Hepatocyte (in vitro differentiated cells): ENCODE measurements at places on chromosomes 4 and X. TPM values are rescaled to one million over a fixed set of nuclear protein-coding genes. Genes with fewer than 3 reads are reported as not detected.

- DNase-seq, result no peak
These were observed 11.9 kb downstream of the SMIM10L2A start for GRCh38 chrX:135433531-135434257.

- peak; percentile 4 for DNase-seq
These were observed 1047.2 kb downstream of the GLUD2 start for GRCh38 chrX:122094611-122095010.

- no peak for DNase-seq
These were observed 16.9 kb upstream of the PAGE4 start for GRCh38 chrX:49812177-49812576.

Gene ADAMTS3
- total RNA-seq, result 3.8 and 5.8 TPM in 2 replicates

Gene C1QTNF7
- total RNA-seq, result 1.4 and 10.5 TPM in 2 replicates

Gene KLF3
- total RNA-seq, result 77.3 and 81.1 TPM in 2 replicates

- DNase-seq, result no peak
These were observed 181.2 kb upstream of the ETNPPL start for GRCh38 chr4:108943976-108944591.

DNA sequence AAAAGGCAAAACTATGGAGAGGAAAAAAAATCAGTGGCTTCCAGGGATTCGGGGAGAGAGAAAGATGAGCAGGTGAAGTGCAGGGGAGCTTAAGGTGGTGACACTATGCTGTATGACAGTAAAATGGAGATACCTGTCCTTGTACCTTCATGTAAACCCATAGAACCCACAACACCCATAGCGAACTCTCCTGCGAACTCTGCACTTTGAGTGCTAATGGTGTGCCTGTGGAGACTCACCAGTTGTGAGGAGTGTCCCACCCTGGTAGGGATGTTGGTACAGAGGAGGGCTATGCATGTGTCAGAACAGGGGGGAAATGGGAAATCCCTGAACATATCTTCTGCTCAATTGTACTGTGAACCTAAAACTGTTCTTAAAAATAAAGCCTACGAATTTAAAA, 42.8 kb downstream of the HMX1 start:
- no peak for DNase-seq

Gene CTAG2
- total RNA-seq, result not detected in 2 replicates

DNA sequence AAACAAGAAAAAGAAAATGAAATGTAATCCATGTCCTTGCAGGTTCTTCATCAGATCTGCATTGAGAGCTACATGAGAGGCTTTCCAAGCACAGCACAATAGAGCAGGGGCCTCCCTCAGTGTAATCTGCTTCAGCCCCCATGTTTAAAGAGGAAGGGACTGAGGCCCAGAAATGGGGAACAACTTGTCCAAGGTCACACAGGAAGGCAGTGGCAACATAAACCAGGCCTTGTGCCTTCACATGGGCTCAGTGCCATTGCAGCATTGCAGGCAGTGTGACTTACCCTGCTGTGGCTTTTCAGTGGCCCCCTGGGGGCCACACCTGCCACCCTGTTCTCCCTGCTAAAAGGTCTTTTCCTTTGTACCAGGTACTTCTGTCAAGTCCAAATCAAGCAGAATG, 20.9 kb upstream of the CD99L2 start:
- no peak for DNase-seq

Gene PNMA6F
- total RNA-seq, result not detected in 2 replicates

Gene NHSL2
- total RNA-seq, result 1.3 and 2.3 TPM in 2 replicates
